Fibroblast of skin of left biceps (primary cell): ENCODE measurements at places on chromosomes 11 and 22.
A peak's percentile ranks its signal among the peaks of the same experiment; 100 is the strongest.

GRCh38 chr11:48032721-48033120 lies 52.4 kb downstream of the PTPRJ start:
- DNase-seq = no peak

- DNase-seq = no peak
Observed at GRCh38 chr22:38081941-38082828, 1.8 kb downstream of the SLC16A8 start.

DNA sequence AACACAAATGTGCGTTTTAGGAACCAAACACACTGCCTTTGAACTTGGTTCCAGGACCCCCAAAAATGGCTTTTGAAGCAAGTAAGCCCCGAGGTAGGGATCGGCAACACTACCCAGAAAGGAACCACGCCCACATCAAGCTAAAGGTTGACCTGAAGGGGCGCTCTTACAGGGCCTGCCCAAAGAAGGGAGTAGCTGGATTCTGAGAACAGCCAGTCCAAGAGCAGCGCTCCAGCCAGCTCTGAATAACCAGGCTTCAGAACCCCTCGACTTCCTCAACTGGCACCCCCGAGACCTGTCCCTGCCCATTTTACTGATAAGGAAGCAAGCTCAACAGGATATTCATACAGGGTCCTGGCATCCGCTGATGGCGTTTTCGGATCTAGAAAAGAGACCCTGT lies 18.9 kb upstream of the MOB2 start:
- DNase-seq = no peak

- DNase-seq = no peak
Observed at GRCh38 chr11:19216709-19217374, 15.1 kb upstream of the CSRP3 start.

- DNase-seq = no peak
Observed at GRCh38 chr11:35298369-35298768, 121.0 kb downstream of the SLC1A2 start.

GRCh38 chr22:30635273-30636225 lies at the start of gene SLC35E4:
SLC35E4 (plus strand) TSS chr22:30635781; CDS start chr22:30636451, 670 bp downstream.
- DNase-seq = peak; percentile 68
